ENCODE measurements at places on chromosomes 2 and 18.

DNA sequence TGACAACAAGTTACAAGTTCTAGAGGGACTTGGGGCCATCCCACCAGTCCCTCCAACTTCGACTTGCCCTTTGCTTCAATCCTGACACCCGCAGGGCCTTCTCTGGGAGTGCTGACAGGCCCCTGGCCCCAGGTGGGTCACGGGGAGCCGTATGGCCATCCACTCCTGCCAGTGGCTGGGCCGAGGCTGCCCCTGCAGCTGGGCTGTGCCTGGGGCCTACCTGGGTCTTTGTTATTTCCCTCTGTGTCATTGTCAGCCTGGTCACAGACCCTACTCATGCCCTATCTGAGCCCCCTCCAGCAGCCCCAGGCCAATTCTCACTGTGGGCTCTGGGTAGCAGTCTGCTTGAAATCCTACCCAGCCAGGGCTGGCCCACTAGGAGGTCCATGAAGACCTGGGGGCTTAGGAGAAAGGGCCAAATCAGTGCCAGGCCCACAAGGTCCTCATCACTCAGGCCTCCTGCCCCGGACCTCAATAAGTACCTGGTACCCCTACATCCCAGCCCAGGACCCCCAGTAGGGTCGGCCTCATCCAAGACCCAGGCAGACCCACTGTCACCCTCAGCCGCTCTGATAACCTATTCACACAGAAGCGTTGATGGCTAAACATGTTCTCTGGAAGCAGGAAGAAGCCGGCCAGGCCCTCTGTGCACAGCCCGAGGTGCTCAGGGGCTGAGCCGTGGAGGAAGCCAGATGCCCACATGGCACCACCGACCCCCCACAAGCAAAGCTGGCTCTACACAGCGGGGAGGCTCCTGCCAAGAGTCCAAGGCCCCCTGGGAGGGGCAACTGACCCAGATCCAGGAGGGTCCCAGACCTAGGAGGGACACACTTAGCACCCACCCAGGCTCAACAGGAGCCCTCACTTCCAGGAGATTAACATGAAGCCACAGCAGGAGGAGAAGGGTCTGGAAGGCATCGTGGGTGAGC lies 57.7 kb downstream of the BIN1 start:
- no peak for DNase-seq

- DNase-seq = no peak
Observed at GRCh38 chr18:45231617-45232016, 383.7 kb upstream of the SLC14A2 start.

DNA sequence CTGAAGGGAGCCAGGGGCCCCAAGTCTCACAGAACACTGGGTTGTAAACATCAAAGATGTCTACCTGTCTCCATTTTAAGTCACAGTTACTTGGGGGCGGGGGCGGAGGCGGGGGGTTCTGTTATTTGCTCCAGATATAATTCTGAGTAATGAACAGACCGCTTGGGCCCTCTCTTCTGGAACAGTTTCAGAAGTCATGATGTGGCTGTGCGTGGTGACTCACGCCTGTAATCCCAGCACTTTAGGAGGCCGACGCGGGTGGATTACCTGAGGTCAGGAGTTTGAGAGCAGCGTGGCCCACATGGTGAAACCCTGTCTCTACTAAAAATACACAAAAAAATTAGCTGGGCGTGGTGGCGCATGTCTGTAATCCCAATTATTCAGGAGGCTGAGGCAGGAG lies 157.9 kb upstream of the APCDD1 start:
- DNase-seq = no peak

DNA sequence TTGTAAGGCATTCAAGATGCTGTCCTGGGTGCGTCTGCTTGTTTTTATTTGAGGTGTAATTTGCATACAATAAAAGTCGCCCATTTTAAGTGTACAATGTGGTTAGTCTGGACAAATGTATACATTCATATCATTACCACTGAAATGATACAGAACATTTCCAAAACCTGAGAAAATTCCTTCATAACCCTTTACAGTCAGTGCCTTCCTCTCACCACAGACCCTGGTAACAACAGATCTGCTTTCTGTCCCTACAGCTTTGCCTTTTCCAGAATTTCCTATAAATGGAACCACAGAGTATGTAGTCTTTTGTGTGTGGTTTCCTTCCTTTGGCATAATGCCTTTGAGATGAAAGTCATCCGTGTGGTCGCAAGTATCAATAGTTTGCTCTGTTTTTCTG lies 45.8 kb upstream of the NFU1 start:
- DNase-seq = no peak

GRCh38 chr2:216914491-216914890 lies 54.6 kb upstream of the TNP1 start:
- no peak for DNase-seq

DNA sequence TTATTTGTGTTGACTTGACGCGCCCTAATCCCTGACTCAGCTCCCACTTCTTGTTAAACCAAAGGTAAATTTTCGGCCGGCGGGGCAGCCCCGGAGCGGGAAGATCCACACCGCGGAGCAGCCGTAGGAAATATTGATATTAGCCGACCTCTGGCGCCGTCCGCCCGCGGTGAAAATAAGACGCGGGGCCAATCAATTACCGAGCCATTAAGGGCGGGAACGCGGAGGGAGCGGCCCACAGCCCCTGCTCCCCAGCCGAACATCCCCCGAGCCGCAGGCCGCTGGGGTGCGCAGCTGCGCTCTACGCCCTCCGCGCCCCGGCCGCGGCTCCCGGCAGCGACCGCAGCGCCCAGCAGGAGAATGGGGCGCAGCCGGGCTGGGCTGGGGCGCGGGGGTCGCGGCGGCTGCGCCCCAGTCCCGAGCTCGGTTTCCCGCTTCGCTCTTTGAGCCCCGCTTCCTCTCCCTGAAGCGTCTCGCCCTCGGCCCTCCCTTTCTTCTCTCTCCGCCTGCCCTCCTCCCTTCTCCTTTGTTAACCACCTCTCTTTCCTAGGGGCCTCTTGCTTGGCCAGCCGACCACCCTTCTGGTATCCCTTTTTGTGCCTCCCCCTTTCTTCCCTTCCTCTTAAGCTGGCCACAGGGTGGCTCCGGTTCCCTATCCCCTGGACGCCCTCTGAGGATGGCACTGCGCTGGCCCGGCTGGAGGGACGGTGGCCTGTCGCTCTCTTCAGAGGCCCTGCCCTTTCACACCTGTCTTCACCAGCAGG lies 40.9 kb downstream of the CELF4 start:
- no peak for DNase-seq

- no peak for DNase-seq
Observed at GRCh38 chr2:17951563-17951962, 73.1 kb downstream of the KCNS3 start.

DNA sequence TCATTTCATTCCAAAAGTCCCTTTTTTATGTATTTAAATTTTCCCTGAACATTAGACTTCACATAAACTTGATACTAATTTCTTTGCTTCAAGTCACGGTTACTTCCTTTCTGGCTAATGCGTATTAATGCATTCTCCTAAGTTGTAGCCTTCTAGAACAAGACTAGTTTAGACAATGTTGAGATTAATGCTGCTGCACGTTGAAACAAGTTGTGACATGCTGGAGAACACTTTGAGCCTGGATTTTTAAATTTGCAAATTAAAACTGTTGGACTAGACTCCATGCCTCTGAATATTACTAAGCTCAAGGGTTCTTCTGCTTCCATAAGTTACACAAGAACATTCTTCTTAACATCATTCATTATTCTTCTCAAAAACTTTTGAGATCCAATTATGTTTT lies 29.1 kb downstream of the ID2 start:
- no peak for DNase-seq

- no peak for DNase-seq
Observed at GRCh38 chr2:100066246-100066645, 76.1 kb downstream of the AFF3 start.

DNA sequence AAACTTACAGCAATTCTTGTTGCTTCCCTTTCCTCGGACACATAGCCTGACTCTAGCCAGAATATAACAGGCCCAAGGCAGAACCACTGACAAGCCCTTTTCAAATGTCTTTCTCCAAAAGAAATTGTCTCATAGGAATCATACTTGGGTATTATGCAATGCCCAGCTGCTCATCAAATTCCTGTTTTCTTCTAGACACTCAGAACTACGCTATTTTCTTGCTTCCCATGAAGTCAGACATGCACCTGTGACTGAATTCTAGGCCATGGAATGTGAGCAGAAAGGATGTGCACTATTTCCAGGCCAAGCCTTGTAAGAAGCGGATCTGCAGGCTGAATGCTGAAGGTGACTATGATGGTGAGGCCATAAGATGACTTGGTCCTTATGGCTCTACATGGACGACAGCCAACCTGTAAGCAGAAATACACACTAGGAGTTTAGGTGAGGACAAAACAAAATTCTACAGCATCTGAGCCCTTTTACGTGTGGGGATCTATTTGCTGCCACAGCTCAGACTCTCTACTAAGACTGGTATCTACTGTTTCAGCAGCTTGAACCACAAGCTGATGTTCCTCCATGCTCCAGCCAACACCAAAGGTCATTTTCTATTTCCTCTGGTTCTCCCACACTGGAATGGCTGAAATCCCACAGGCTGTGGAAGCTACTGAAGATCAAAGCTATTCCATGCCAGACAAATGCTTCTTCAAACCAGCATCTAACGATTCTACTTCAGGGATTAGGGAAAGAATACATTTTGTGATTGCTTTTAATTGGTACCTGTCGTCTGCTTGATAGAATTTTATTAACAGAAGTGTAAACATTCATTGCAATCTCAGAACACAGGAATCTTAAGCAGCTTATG lies 378.7 kb downstream of the RBM43 start:
- DNase-seq = no peak

GRCh38 chr2:73914667-73915066 lies 12.0 kb upstream of the DGUOK start:
- no peak for DNase-seq

DNA sequence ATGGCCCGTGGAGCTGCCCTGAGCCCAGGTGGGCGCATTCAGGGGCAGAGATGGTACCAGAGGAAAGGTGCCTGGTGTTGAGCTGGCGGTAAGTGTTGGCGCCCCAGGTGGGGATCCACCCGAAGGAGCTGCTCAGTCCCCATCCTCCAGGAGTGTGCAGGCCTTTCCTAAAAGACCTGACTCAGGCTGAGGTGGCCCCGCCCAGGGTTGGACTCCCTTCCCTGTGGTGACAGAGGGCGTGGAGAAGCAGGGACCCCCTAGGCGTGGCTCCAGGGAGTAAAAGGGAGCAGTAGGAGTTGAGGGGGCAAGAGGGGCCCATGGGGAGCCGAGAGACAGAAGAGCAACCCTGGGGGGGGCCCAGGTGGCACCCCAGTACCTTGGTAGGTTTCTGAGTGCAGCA lies 2.4 kb downstream of the OXER1 start:
- DNase-seq = no peak

Measured in activated CD4-positive, CD25-positive, alpha-beta regulatory T cell (primary cell).